ENCODE measurements at places on chromosomes 7 and 10.

- DNase-seq, result no peak
Observed at GRCh38 chr10:111944331-111944730, 239.2 kb downstream of the GPAM start.

DNA sequence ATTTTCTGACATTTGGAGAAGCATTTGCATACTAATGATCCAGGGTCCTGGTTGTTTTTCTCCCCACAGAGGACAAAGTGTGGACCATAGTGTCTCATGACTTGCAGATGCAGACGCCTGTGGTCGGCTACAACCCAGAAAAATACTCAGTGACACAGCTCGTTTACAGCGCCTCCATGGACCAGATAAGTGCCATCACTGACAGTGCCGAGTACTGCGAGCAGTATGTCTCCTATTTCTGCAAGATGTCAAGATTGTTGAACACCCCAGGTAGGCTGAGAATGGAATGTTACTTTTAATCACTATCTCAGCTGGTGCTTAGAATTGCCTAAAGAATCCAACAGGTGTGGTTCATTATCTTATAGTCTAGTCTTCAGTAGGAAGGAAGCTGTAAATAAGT, 951.5 kb upstream of the C7orf33 start:
- no peak for DNase-seq

DNA sequence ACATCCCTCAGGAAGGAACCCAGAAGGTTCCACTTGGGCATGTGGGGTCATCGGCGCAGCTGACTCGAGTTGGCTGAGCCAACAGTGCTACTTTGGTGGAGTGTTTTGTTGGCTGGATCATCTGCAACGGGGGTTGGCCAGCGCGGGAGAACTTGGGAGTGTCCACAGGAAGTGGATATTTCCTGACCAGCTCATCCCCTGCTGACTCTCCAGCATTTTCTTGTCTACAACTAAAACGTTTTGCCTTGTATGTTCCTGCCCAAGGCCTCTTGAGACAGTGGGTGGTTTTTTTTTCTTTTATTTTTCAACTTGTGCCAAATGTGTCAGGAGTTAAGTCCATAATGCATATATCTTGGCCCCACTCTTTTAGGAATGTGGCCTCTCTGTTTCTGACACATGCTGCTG, 208.6 kb downstream of the ZNF365 start:
- peak; percentile 89 for DNase-seq

- DNase-seq, result peak; percentile 49
Observed at GRCh38 chr7:2247141-2247995, 5.3 kb downstream of the NUDT1 start.

DNA sequence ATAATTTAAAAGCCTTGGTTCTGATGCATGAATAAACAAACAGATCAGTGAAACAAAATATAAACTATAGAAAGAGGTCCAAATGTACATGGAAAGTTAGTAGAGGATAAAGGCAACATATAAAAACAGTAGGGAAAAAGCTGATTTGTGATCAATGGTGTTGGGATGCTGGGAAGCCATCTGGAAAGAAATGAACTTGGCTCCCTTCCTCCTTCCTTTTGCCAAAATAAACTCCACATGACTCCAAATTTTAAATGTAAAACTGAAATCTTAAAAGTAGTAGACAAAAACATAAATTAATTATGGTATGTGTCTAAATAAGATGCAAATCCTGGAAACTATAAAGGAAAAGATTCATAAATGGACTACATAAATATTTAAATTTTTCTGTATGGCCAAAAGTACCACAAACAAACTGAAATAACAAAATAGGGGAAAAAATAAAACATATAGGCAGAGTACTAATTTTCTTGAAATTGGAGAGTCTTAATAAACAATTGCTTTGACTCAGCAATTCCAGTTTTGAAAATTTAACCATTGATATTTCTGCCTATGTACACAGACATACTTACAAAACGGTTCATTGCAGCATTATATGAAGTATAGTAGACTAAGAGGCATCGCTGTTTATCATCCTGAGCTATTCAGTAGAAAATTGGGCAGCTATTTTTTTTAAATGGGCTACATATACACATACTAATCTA, 77.0 kb upstream of the TRIM24 start:
- DNase-seq, result no peak

DNA sequence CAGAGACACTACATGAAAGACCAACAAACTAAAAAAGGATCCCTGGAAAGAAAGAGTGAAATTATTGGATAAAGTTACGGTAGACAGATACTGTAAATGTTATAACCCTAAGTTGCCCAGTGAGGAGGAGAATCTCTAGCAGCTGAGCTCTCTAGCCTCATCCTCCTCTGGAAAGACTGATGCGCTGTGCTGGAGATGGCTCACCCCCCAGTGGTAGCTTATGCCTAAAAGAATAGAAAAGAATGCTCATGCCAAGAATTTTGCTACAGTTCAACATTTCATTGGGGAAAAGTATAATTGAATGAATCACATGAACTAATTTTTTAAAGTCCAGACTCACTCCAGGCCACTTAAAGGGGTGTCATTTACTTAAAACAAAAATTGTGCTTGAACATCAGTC, 50.8 kb upstream of the RNF32 start:
- DNase-seq, result no peak

DNA sequence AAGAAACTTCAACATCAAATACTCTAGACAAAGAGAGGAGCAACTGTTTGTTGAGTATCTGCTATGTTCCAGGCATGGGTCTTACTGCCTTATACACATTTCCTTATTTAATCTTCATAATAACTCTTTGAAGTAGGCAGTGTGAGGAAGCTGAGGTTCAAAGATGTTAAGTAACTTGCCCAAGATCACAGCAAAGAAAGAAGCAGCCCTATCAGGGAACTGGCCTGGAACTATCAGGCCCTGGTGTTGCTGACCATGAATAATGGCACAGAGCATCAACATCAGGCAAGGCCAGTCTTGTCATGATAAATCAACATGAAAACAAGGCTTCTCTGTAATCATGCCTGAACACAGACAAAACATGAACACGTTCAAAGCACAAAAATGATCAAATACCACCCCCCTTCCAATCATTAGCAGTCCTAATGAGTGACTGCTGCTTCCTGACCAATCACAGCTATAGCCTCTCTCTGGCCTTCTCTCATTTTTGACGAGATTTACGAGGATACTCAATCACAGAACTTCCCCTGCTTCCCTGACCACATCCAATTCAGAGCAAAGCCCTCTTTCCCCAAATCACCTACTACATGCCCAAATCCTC, 2.3 kb downstream of the GSDME start:
- no peak for DNase-seq

GRCh38 chr7:32153006-32153405, 82.8 kb upstream of the PDE1C start:
- no peak for DNase-seq

- DNase-seq, result no peak
Observed at GRCh38 chr7:43148161-43148731, 35.8 kb downstream of the HECW1 start.

DNA sequence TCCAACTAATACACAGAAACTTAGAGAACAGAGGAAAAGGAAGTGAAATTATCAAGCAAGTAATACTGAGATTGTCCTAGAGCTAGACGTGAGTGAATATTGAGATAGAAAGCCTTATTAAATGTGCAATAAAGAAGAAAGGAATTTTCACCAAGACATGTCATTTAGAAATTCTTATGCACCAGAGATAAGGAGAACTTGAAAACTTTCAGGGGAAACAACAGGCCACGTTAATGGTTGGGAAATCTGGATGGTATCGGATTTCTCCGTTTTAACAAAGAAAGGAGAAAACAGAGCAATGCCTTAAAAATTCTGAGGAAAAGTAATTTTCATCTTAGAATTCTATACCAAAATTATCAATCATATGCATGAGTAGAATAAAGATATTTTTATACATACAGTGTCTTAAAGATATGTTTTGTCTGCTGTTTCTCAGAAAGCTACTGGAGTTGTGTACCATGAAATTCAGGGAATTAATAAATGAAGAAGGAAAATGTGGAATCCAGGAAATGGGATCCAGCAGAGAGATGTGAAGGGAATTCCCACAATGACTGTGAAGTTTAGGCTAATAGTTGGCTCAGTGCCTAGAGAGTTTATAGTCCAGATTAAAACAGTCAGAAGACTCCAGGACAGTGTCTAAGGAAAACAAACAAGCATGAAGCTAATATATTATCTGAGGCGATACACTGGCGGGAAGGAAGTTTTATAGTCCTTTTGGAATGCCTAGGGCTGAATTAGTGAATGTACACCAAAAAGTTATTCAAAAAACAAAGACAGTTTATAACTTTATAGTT, 159.5 kb downstream of the PPP1R9A start:
- peak; percentile 53 for DNase-seq

DNA sequence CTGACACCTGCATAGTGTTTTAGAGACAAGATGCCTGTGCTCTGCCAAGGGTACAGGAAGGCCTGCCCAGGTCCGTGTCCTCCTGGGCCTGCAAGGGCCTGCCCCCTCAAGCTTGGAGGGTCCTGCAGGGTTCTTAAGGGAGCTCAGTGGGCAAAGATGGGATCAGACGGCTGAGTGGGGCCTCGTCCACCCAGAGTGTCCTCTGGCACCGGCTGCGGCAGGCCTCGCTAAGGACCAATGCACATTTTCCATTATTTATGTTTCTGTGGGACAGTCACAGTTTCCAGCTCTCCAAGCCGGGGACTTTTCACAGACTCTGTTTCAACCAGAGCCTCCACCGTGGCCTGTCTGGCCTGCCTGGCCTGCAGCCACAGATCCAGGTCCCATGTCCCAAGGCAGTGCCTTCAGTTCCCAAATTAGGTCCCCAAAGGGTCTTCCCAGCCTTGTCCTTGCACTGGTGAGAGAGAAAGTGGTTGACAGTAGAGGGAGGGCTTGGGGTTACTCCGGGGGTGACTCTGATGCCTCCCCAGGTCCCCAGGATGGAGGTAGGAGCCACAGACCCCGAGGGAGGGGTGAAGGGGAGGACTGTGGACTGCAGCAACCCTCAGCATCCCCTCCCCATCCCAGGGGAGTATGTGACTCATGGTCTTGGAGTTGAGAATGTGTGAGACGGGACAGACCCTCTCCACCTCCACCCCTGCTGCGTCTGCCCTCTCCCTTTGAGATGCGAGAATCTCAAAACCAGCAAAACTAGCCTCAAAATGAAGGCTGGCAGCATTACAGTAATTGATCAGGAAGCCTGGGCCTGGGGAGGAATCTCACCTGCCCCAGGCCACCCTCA, 14.8 kb downstream of the MYL10 start:
- DNase-seq, result no peak

DNA sequence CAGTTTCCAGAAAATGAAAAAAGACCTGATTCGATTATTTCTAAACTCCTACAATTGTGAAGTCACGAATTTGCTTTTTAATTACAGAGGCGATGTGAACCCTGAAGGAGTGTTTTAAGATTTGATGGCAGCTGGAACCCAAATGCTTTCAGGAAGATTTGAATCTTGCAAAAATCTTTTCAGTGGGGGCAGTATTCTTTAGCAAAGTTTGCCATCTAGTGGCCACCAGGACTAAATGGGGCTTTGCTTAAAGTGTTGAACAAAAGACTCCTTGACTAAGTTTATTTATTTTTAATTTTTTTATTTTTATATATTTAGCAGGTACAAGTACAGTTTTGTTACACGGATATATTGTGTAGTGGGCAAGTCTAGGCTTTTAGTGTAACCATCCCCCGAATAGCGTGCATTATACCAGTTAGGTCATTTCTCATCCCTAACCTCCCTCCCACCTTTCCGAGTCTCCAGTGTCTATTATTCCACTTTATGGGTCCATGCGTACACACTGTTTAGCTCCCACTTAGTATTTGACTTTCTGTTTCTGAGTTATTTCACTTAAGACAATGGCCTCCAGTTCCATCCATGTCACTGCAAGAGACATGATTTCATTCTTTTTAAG, 98.8 kb downstream of the CACNB2 start:
- DNase-seq, result peak; percentile 62

DNA sequence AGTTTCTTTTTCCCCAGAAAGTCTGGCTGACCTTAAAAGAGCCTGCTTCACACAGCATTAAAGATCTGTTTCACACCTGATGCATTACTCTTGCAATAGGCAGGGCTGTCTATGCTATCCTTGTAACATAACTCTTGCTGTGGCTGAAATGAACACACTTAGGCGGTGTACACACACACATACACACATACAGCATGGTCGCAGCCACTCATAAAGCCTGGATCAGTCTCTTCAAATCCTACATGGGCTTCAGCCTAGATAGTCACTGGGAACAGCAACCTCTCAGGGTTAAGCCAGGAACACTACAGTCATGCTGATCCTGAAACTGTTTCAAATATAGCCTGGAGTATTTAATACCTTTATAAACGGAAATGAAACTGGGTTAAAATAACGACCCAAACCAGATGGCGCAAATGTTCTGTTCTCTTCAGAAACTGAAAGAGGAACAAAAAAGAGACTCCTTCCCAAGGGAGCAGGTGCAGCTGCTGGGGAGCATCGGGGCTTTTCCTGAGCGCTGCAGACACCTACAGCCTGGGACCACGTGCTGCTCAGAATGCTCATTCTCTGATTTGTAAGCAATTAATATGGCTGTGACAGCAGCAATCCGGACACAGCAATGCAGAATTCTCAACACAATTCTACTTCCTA, 61.0 kb upstream of the SFMBT2 start:
- DNase-seq, result no peak

GRCh38 chr10:32556783-32557395, 110.9 kb downstream of the CCDC7 start:
- no peak for DNase-seq

DNA sequence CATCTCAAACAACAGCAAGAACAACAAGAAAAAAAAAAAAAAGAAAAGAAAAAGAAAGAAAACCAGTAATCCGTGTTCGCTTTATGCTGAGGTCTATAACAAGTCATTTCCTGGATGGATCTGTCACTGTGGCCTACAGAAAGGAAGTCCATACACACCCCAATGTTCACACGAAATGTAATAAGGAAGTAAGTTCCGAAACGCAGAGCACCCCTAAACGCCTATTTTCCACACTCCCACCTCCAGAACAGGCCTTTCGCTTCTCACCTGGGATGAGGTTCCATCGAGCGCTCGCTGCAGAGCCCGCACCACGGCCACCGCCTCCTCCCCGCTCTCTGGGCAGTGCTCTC, 735 bp downstream of the ZNF394 start:
- DNase-seq, result peak; percentile 33

DNA sequence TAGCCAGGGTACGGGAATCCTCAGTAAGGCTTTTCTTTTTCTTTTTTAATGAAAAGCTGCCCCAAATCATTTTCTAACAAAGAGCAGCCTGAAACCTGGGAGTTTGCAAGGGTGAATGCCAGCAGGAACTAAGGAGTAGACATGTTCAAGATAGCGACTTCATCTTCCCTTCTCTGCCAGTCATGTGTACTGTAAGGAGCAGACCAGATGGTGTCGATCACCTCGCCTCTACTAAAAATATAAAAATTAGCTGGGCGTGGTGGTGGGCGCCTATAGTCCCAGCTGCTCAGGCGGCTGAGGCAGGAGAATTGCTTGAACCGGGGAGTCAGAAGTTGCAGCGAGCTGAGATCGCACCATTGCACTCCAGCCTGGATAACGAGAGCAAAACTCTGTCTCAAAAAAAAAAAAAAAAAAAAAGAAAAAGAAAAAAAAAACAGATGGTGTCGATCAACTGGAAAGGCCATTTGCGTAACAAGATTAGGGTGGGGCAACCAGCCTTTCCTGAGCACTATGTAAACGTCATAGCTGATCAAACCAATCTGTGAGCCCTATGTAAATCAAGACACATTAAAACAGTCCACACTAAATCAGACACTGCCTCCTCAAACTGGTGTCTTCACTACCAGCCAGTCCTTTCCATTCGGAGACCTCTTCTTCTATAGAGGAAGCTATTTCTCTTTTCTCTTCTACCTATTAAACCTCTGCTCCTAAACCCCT, 33.8 kb downstream of the NOLC1 start:
- no peak for DNase-seq

GRCh38 chr10:9238041-9238440, 1183.6 kb downstream of the GATA3 start:
- no peak for DNase-seq

Data from ELR (cell line).